Naive B cell (primary cell): ENCODE measurements at places on chromosomes 4 and X. TPM values are rescaled to one million over a fixed set of nuclear protein-coding genes. Genes with fewer than 3 reads are reported as not detected.

Gene TSPAN7
- polyA plus RNA-seq = not detected

Gene C4orf36
- not detected for polyA plus RNA-seq

Gene DMD
- 1.6 TPM for polyA plus RNA-seq

Gene CFAP99
- not detected for polyA plus RNA-seq

Gene FGB
- polyA plus RNA-seq = not detected

DNA sequence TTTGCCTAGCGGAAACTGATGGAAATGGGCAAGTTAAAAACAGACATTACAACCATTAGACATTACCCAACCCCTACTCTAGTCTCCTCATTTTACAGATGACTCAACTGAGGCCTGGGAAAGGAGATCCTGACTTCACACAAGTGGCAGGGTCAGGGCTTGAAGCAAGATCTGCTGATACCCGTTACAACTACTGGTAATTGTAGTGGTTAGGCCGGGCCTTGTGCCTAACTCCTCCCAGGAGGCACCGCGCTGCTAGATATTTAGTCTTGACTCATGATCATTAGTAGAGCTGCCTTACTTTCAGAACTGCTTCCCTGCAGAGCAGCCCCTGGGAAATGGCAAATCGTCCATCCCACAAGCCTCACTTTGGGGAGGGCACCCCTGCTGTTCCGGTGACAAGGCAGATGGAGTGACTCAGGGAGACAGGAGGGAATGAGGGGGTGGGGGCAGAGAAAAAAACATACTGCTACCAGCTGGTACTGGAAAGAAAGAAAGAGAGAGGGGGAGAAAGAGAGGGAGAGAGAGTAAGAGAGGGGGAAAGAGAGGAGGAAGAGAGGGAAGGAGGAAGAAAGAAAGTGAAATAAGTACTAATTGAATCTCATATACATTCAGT lies 12.2 kb downstream of the ARHGEF6 start:
- no peak for DNase-seq

- DNase-seq = no peak
Observed at GRCh38 chr4:139609647-139610046, 53.6 kb upstream of the SETD7 start.

DNA sequence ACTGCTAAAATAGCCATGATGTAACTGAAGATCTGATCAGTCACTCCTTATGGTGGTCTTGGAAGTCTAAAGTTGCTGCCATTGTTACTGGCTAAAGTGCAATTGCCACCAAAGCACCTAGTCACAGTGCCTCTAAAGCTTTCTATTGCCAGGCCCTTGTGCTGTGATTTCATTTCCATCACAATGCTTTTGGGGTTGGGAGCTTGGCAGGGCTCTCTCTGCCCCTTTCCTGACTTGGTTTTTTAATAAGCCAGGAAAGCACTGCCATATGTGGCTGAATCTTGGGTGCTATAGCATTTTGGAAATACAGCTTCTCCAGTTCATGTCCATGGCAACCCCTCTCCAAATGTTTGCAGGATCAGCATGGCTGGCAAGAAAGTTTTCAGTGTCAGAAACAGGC lies 1712.4 kb upstream of the TENM3 start:
- no peak for DNase-seq

DNA sequence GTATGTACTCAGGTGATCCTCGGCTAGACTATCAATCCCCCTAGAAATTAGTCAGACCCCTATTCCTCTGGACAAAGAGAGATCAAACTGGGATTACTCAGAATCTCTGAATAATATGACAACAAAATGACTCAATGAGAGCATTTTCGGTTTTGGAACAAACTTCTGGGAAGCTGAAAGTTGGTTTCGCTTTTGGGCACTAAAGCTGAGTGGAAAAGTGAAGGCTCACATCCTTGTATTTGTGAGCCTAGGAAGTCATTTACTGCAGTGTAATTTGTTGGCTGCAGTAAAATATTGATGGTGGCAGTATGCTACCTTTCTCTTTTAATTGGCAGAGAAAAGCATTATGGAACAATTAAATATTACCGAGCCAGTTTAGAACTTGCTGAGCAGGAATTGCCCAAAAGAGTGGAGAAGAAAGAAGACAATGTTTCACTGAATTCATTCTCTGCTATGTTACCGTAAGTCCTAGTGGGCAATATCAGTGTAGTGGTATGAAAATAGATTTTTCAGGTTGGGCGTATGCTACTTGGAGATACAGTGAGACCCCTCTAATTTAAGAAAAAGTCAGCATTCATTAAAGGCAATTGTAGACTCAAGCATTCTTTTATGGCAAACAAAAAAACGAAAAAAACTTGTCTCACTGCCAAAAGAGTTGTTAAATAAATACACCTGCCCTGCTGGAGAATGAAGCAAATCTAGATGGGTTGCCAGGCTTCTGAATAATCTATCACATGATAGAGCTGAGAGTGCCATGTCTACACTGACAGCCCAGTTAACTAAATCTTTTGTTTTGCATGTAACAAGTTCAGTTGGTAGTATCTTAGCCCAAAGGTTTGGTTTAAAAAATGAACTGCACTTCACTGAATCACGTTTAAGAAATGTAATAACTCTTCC lies 69.6 kb downstream of the AGTR2 start:
- no peak for DNase-seq

DNA sequence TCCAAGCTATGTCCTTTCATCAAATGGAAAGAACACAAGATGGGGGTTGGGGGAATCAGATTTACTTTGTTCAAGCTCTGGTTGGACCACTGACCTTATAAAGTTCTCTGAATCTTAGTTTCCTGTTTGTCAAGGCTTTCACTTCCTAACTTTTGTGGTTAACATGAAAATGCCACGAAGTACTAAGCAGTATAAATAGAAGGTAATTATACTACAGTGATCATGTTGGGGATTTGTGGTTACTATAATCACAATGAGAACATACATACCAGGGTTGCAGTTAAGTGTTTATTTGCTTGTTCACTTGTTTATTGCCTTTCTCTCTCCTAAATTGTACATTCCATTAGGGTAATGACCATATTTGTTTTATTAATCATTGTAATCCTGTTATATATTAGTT lies 53.2 kb downstream of the SPRY1 start:
- DNase-seq = peak; percentile 78

DNA sequence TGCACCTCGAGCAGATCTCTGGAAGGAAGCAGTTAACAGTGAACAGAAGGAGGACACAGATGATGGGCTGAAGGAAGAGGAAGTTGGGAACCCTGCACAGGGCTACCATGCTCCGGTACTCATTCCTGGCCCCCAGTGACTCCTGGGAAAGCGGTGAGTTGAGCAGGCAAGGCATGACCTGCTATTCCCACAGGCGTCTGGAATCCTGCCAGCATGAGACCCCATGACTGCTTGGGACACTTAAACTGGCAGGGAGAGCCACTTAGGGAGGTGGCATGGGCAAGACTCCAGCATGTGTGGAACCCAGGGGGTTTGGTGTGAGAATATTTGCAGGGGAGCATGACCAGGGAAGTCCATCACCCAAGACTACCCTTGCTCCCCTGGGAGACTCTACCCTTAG lies 1056.4 kb upstream of the POU3F4 start:
- no peak for DNase-seq

DNA sequence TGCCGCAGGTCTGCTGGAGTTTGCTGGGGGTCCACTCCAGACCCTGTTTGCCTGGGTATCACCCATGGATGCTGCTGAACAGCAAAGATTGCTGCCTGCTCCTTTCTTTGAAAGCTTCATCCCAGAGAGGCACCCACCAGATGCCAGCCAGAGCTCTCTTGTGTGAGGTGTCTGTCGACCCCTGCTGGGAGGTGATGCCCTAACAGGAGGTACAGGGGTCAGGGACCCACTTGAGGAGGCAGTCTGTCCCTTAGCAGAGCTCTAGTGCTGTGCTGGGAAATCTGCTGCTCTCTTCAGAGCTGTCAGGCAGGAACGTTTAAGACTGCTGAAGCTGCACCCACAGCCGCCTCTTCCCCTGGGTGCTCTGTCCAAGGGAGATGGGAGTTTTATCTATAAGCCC lies 162.7 kb downstream of the NAF1 start:
- DNase-seq = no peak

GRCh38 chrX:113892401-113892800 lies 691.5 kb upstream of the HTR2C start:
- no peak for DNase-seq

- no peak for DNase-seq
Observed at GRCh38 chr4:7564242-7564641, 129.5 kb upstream of the PSAPL1 start.
